Thoracic aorta (tissue), 2 donors: ENCODE measurements at places on chromosomes 2 and 18.

DNA sequence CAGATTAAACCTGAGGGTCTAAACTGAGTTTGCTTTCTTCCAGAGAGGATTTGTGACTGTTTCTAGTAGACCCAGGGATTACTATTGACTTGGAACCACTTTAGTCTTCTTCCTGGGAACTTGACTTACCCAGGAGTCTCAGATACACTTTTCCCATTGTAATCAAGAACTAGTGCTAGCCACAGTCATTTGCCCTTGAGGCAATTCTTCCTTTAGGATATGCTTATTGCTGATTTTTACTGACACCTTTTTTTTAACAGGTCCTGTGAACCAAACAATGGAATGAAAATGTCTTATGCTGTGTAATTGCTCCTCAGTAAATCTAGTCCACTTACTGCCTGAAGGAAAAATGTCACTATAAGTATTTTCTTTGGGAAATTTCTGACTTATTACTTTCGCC lies 78.3 kb downstream of the TAF4B start:
- DNase-seq = no peak

GRCh38 chr2:23926290-23926749 lies 603 bp downstream of the ATAD2B start:
- DNase-seq = peak; percentile 2

GRCh38 chr2:79935771-79936657 lies 368.5 kb downstream of the LRRTM1 start:
- DNase-seq = no peak

- no peak for DNase-seq
Observed at GRCh38 chr18:48961547-48961946, 10.8 kb upstream of the SMAD7 start.

DNA sequence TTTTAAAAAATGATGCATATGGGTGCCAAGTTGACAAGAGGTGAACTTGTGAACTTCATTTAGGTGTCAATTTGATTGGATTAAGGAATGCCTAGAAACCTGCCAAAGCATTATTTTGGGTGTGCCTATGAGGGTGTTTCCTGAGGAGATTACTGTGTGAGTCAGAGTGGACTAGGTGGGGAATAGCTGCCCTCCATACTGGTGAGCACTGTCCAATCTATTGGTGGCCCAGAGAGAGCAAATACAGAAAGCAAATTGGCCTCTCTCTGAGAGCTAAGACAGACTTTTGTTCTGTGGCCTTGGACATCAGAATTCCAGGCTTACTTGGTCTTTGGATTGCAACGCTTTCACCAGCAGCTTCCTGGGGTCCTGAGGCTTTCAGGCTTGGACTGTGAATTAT lies 388.0 kb downstream of the SUCLG1 start:
- DNase-seq = no peak

GRCh38 chr18:40186677-40187076 lies 1768.4 kb upstream of the PIK3C3 start:
- no peak for DNase-seq
